Stimulated activated CD4-positive, alpha-beta T cell treated with anti-CD3 and anti-CD28 coated beads, TNF-alpha, amount 100 ng/mL, for 24 hours (primary cell): ENCODE measurements at places on chromosomes 6 and 20.

GRCh38 chr6:3244003-3244831 lies 14.5 kb upstream of the PSMG4 start:
- no peak for DNase-seq

DNA sequence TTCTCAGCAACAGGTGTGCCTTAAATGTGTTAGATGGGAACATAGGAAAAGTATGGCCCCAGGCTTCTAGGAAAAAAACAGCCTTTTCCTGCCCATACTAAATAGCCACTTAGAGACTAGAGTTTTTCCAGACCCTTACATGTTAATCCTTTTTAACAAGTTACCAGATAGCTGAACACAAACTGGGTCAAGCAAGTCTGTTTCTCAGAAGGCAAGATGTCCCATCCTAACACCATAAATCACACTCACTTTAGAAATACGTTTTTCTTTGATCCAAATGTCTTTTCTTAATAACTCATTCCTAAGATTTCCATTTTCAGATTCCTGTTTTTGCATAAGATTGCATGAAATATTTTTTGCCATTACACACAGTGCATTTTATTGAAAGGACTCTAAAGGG lies 241.3 kb downstream of the KCNQ5 start:
- DNase-seq: no peak

DNA sequence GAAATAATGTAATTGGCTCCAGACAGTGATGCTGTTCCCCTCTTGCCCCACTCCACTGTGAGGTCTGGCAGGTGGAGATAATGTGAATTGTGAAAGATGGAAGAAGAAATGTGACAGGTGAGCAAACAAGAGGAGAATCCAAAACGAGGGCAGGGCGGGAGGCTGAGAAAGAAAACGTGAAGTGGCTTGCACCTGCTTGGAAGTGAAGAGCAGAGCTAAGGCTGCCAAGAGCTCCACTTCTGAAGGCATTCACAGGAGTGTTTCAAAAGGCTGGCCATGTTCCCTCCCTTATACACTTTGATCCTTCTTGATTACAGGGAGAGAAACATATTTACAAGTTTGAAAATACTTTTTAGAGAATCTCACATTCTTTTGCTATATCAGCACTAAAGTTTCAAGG lies 359.4 kb downstream of the EPHA7 start:
- no peak for DNase-seq

GRCh38 chr6:41103847-41104246 lies 31.1 kb downstream of the NFYA start:
- DNase-seq: no peak

- DNase-seq: no peak
These were observed 234.1 kb downstream of the SOX4 start for GRCh38 chr6:21827425-21828202.

DNA sequence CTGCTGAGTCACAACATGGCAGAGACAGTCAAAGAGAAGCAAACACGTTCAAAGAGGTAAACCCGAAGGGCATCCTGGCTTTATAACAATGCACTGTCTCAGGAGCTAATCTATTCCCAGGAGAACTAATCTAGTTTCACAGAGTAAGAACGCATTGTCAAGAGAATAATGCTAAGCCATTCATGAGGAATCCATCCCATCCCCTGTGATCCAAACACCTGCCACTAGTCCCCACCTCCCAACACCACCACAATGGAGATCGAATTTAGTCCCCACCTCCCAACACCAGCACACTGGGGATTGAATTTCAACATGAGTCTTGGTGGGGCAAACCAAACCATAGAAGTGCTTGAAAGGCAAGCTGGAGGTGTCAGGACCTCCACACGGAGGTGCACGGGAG lies 231.5 kb upstream of the ID4 start:
- no peak for DNase-seq

GRCh38 chr6:150450918-150451317 lies 82.1 kb downstream of the IYD start:
- no peak for DNase-seq
